ENCODE measurements at places on chromosomes 1 and 21.

DNA sequence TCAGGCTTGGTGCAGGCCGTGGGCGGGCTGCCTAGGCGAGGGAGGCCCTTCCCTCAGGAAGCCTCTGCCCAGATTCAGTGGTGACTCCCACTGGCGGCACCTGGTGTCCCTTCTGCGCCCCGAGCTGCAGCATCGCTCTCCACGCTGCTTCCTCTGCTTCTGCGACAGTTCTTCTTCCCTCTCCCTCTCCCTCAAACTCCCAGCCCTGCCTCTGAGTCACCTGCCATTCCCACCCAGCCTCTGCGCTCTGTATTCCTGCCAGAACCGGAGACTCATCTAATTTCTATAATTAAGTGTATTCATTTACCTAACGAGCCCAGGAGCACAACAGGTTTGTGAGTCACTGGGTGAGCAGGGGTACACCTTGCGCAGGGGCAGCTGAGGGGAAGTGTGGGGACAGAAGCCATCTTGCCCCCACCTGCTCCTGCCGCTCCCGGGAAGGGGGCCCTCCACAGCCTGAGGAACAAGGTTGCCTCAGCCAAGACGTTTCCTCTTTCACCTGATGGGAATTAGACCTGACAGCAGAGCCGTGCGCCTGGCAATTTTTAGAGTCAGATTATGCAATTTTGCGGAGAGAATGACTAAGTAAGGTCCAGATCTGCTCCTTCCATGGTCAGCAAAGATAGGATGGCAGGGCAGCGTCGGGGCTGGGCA is 19.4 kb downstream of the KCNC4 start:
- no peak for DNase-seq

- DNase-seq = no peak
Measured at GRCh38 chr1:203147376-203147775, 19.9 kb downstream of the ADORA1 start.

DNA sequence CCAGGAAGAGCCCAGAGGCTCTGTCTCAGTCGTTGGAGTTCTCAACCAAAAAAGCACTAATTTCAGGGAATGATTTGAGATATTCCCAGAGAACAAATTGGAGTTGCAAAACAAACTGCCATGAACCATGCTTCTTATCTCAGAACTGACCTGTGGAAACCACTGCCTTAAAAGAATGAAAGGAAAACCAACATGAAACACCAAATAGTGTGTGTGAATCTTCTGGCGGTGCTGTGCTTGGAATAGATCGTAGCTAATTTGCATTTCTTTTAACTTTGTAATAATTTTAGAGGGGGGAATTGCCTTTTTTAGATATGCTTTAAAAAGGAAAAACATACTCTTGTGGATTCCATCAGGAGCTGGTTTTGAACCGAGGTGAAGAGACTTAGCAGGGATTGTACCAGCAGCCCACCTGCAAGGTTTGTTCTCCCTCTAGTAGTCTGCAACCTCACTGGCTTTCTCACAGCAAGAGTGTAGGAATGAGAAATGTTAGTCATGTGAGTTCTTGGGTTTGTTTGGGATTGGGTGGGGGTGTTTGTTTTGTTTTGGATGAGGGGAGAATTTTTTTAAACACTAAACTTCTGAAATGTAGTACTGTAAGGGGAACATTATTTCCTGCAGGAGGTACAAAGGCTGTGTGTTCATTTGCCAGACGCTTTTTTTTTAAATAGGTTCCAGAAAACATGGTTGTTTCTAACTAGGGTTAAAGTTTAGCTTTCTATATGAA is 45.7 kb upstream of the ANGPTL1 start:
- DNase-seq = no peak

- no peak for DNase-seq
Measured at GRCh38 chr1:3545363-3546047, 65.8 kb downstream of the MEGF6 start.

GRCh38 chr1:177164380-177165068 is at the start of gene ASTN1:
Gene ASTN1, minus strand, starts transcription at chr1:177164712. Its CDS starts 36 bp downstream, at chr1:177164676.
- no peak for DNase-seq

Data from CD8-positive, alpha-beta T cell (primary cell).